ENCODE measurements at places on chromosomes 4 and X. TPM values are rescaled to one million over a fixed set of nuclear protein-coding genes. Genes with fewer than 3 reads are reported as not detected.

The CENPE gene
- total RNA-seq: 11.8 TPM

The TACR3 gene
- not detected for total RNA-seq

The ABCG2 gene
- 7.1 TPM for total RNA-seq

The SPANXB1 gene
- not detected for total RNA-seq

The UGT2B10 gene
- not detected for total RNA-seq

The HSFX3 gene
- not detected for total RNA-seq

The TDO2 gene
- total RNA-seq: not detected

The ATP1B4 gene
- not detected for total RNA-seq

The CTSO gene
- 3.5 TPM for total RNA-seq

GRCh38 chrX:45449982-45450381, 249.3 kb upstream of the DIPK2B start:
- no peak for DNase-seq

GRCh38 chrX:9785254-9785943, 830 bp upstream of the SHROOM2 start:
- no peak for DNase-seq

- DNase-seq: no peak
These were observed 1.9 kb downstream of the NPNT start for GRCh38 chr4:105896984-105897775.

- DNase-seq: no peak
These were observed 37.9 kb upstream of the MXRA5 start for GRCh38 chrX:3384327-3384726.

DNA sequence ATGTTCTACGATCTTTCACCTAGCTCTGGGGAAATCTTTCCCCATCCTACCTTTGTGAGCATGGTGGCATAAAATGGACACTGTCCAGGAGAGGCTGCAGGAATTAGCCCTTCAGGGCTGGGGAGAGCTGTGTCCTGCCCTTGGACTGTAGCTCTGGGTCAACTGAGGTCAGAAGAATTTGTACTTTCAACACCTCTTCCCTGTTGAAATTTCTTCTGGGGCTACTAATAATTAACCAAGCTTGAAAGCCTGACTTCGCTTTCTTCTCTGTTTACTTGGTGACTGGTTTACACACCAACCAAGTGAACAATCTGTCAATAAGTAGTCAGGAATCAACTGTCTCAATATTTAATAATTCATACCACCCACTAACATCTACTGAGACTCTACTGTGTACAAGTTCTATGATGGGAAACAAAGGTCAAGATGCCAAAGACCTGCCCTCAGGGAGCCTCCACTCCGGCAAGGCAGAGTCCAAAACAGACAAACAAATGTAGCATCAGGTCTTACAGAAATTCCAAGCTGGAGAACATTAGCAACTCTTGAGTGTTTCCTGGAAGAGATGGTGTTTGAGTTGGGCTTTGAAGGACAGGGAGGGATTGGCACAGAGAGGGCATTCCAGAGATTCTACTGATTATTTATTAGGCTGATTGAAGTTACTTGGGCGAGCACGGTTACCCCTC, 113.1 kb downstream of the ENPP6 start:
- DNase-seq: no peak

DNA sequence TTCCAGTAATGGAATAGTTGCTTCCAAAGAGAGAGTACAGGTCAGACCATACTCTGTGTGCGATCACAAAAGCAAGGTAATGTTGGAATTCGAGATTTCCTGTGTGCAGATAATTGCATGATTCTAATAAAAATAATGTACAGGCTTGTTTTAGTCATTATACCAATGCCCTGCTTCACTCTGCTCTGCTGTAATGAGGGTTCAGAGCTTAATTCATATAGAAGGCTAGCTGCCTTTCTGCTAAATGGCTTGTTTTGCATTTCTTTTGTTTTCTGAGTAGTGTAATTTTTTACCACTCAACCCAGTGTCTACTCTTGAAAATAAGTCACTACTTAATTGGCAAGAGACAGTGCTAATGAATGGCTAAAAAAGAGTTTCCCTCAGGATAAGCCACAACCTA, 236.0 kb downstream of the CAMK2D start:
- no peak for DNase-seq

- DNase-seq: no peak
These were observed 72.3 kb downstream of the PAK3 start for GRCh38 chrX:111168314-111168713.

DNA sequence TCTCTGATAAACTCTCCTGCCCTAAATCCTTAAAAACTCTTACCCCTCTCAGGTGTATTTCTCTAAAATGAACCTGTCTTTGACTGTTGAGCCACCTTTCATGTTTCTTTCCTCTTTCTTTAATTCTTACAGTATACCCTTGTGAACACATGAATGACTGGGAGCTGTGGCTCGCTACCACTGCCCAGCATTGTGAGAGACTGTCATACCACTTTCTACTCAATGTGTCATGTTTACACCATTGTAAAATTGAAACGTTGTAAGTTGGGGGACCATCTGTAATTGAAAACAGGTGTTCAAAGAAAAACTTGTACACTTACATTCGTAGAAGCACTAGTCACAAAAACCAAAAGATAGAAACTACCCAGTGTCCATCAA, 66.9 kb downstream of the ZNF182 start:
- DNase-seq: no peak

- no peak for DNase-seq
These were observed 17.7 kb upstream of the TAB3 start for GRCh38 chrX:30906726-30907125.

- no peak for DNase-seq
These were observed 18.3 kb downstream of the TMEM31 start for GRCh38 chrX:103729015-103729414.

GRCh38 chrX:11367609-11368430, 74.6 kb downstream of the AMELX start:
- no peak for DNase-seq

GRCh38 chrX:134416087-134416486, 43.9 kb upstream of the HPRT1 start:
- DNase-seq: no peak

- DNase-seq: no peak
These were observed 192.1 kb upstream of the LCORL start for GRCh38 chr4:18213576-18214198.

GRCh38 chr4:7195141-7195515, 2.8 kb downstream of the SORCS2 start:
- DNase-seq: no peak

GRCh38 chrX:21225643-21226042, 148.6 kb upstream of the CNKSR2 start:
- DNase-seq: no peak

DNA sequence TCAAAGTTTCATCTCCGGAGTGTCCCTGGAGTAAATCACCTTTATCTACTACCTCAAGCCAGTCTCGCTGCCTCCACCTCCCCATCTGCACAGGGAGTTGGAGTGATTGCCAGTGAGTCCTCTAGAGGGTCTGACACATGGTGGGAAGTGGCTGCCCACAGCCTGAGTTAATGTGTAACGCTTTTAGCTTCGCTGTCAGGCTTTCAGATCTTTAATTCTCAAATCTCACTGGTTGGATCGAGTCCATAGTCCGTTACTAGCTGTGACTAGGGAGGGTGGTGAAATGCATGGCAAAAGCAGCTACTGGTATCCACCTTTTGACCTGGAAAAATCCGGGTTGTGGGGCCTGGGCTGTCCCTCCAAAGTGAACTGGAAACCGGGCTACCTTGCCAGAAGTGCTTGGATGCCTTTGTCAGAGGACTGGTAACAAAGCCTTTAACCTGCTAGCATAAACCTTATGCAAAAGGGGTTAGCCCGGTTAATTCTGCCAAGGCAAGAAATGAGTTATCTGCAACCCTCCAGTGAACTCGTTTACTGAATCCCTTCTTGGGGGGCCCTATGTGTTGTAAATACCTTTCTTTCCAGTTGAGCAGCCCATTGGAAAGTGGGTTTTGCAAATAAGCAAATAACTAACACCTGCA, 5.1 kb upstream of the WDR1 start:
- DNase-seq: no peak

DNA sequence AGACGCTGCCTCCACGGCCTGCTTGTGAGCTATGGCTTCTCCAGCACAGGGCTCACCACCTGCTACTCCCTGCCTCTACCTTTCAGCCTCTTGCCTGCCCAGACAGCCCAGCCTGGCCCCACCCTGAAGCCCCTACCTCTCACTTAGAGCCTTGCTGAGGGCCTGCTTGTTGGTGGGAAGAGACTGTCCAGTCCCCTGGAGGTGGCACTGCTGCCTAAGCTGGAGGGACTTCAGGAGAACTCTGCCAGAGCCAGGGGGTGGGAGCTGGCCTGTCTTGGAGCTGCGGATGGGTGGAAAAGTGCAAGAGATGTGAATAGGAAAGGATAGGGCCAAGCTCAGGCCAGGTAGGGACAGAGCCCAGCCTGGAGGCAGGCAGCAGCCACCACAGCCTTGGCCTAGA, 2.7 kb upstream of the ZNF185 start:
- DNase-seq: no peak

GRCh38 chr4:84481077-84481859, 17.8 kb downstream of the NKX6-1 start:
- DNase-seq: no peak

GRCh38 chr4:5893591-5893990, 705 bp upstream of the CRMP1 start:
- DNase-seq: no peak

DNA sequence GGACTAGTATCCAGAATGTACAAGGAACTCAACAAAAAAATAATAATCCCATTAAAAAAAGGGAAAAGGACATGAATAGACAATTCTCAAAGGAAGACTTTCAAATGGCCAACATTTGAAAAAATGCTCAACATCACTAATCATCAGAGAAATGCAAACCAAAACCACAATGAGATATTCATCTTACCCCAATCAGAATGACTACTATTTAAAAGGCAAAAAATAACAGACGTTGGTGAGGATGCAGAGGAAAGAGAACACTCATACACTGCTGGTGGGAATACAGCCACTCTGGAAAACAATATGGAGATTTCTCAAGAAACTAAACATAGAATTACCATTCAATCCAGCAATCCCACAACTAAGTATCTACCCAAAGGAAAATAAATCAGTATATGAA, 133.1 kb downstream of the KDR start:
- no peak for DNase-seq

GRCh38 chrX:71533851-71534561, 1.1 kb downstream of the OGT start:
- DNase-seq: no peak

DNA sequence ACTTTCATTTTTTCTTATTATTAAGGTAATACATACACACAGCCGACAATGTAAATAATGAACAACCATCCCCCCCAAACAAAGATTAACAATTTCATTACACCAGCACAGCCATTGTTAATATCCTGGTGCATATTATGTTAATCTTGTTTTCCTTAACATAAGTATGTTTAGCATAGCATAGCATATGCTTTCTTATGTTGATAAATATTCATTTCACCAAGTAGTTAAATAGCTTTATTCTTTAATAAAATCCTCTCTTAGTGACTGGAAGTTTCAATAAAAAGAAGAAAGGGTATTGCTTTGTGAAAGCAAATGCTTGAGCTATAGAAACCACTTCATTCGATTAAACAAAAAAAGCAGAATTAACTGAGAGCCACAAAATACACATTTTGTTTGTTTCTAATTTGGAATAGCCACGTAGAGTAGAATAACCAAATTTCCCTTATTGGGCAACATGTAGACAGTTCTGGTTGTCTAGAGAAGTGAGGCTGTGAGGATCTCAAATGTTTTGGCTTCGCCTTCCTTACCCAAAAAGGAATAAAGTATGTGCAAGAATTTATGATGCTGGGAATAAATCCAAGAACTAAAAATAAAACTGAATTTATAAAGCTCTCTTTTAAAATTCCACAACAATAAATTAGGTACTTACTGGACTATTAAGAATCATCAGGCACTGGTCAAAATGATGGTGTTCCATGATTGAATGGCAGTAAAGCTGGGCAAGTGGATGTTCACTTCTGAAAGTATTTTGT, 118.0 kb downstream of the PDE5A start:
- DNase-seq: no peak

DNA sequence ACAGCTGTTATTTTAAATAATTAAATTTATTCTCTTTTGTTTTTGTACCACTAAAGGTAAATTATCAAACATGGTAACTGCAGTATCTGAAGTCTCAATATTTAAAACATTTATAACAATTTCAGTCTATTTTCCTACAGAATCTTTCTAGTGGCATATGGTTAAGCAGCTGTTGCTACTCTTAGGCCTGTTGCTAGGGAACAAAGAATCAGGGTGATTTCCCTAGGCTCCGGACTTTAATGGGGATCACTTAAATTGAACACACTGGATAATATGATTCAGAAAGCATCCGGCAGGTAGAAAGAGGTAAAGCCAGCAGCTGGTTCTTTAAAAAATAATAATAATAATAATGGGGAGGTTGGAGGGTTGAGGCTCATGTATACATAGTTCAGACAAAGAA, 17.6 kb downstream of the FBXO8 start:
- DNase-seq: no peak

GRCh38 chr4:1043651-1044468, 32.4 kb downstream of the FGFRL1 start:
- no peak for DNase-seq
